ENCODE measurements at places on chromosomes 2 and 18. TPM values are rescaled to one million over a fixed set of nuclear protein-coding genes. Genes with fewer than 3 reads are reported as not detected.

Gene ASAP2
- 21.0 TPM for total RNA-seq

Gene VWA3B
- not detected for total RNA-seq

Gene METTL4
- total RNA-seq = 11.3 TPM

Gene LINC00305
- total RNA-seq = not detected

Gene AKAIN1
- total RNA-seq = not detected

Gene NPHP1
- 7.2 TPM for total RNA-seq

Gene FOXI3
- not detected for total RNA-seq

Gene LYPD6
- 0.16 TPM for total RNA-seq

Gene ANKRD36B
- 34.2 TPM for total RNA-seq

Gene BMP10
- total RNA-seq = not detected

Gene CD28
- total RNA-seq = 2.9 TPM

Gene TEX261
- 39.5 TPM for total RNA-seq

Gene IL37
- total RNA-seq = not detected

Gene C2orf66
- total RNA-seq = 1.2 TPM

Gene ERICH2
- 0.80 TPM for total RNA-seq

Gene SPP2
- total RNA-seq = not detected

Gene MRO
- 3.0 TPM for total RNA-seq

Gene COPS8
- total RNA-seq = 103 TPM

Gene NXPH2
- not detected for total RNA-seq

Gene GAREM1
- total RNA-seq = 7.8 TPM

Gene KIDINS220
- 73.1 TPM for total RNA-seq

Gene RMDN2
- 14.4 TPM for total RNA-seq

Gene NEU2
- not detected for total RNA-seq

Gene CMPK2
- total RNA-seq = 3.3 TPM

Gene SDC1
- 51.8 TPM for total RNA-seq

Gene DUSP19
- 3.7 TPM for total RNA-seq

Gene BAZ2B
- total RNA-seq = 250 TPM

Gene CREG2
- not detected for total RNA-seq

Gene MEP1B
- not detected for total RNA-seq

Gene REG3G
- not detected for total RNA-seq

Gene EN1
- 1.6 TPM for total RNA-seq

Gene HJURP
- not detected for total RNA-seq

Gene DPY30
- 63.9 TPM for total RNA-seq

Gene DNAJC27
- total RNA-seq = 10.8 TPM

Gene SKA1
- not detected for total RNA-seq

Gene SLC23A3
- 3.4 TPM for total RNA-seq

Gene SLC11A1
- total RNA-seq = 17.9 TPM

All from breast epithelium (tissue), 4 donors.